HFFc6 (cell line): ENCODE measurements at places on chromosomes 3 and 15. TPM values are rescaled to one million over a fixed set of nuclear protein-coding genes. Genes with fewer than 3 reads are reported as not detected.

DNA sequence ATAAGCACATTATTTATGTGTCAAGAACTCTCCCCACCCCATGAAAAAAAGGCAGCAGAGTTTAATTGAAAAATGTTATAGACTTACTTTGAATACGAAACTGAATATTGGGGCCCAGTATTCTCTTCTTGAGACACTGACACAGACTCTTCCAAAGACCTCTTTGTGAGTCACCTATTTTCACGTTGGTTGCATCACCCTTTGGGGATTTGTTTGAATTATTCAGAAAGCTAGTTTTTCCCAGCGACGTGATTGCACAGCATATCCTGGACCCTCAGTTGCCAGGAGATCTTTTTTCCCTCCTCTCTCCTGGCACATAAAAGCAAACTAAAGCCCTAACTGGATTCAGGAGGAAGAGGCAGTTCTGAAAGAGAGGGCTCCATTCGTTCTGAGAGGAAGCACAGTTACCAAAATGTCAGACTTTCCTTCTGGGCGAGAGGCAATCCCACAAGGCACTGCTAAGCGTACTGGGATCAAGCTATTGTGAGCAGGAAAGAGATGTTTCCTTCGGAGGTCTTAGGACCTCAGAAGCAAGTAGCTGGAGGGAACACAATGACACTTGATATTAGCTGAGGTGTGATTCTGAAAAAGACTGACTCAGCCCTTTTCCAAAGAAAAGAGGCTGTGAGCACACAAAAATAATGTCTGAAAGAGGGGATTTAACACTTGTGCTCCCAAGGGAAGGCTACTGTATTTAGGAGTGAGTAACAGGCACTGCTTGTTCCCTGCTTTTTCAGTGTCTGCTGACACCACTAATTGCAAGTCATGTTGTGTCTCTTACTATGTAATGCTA is 65.8 kb upstream of the CADPS start:
- DNase-seq: no peak

The SKIL gene
- total RNA-seq: 48.8 to 61.3 TPM (median 50.3 TPM) in 3 replicates

The P3H2 gene
- 40.5 to 42.8 TPM (median 42.3 TPM) in 3 replicates for total RNA-seq

The XCR1 gene
- total RNA-seq: not detected in 3 replicates

The CADPS gene
- total RNA-seq: not detected in 2 replicates

DNA sequence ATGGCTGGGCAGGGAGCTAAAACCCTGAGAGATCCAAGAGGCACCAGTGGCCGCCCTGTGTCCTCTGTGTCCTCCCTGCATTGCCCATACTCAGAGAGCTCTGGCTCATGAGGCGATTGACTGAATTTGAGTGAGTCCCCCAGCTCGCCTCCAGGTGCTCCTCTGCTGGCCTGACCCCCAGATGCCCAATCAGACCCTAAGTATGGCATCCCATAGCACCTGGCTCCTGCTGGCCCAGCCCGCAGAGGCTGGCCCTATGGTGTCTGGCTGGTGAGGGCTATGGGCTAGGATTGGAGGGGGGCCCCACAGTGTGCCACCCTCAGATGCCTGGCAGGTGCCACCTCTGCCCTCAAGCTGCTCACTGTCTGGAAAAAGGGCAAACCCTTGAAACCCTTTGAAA is 1.6 kb upstream of the TKT start:
- DNase-seq: no peak

The SPRED1 gene
- total RNA-seq: 36.4 to 41.9 TPM (median 37.7 TPM) in 3 replicates

DNA sequence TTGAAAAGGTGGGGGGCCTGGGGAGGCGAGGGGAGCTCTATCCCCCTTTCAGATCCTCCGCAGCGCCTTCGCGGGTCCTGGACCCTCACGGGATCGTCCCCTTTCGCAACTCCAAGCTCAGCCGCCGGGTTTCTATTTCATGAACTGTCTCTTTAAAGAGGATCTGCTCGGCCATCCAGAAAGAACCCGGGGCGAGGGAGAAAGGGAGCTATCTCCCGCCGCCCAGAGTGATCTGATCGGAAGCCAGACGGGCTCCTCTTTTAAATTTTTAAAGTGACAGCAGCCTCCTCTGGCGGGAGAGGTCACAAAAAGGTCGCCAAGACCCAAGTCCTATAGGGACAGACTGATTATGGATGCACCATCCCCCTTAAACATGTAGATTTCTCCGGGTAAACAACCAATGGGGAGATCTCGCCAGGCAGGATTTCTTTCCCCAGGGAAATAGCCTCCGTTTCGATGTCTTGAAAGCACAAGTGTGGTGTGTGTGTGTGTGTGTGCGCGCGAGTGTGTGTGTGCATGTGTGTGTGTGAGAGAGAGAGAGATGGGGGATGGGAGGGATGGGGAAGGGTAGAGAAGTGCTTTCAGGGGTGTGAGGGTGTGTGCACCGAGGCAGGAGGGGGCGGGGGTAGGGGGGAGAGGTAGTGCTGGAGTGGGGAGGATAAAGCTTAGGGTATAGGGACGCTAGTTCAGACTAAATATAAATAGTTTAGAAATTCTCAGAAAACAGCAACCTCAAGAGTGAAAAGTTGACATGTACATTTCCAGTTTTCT is 516.1 kb downstream of the MECOM start:
- peak; percentile 47 for DNase-seq

The GPR171 gene
- not detected in 2 replicates for total RNA-seq

DNA sequence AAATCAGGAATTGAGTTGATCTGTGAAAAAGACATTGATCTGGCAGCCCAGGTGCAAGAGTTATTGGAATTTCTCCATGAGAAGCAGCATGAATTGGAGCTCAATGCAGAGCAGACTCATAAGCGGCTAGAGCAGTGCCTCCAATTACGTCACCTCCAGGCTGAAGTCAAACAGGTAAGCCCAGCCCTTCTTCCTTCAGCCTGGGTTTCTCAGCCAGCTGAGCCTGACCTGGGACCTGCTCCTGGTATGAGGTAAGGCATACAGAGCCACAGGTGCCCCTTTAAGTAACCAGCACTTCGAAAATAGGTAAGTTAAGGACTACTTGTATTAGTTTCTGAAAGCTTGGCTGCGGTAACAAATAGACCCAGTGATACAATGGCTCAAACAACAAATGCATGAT is 307.4 kb upstream of the UMPS start:
- DNase-seq: no peak

The ZBED2 gene
- 0.16 to 0.28 TPM (median 0.21 TPM) in 3 replicates for total RNA-seq

The DUSP7 gene
- 31.9 to 43.3 TPM (median 39.0 TPM) in 3 replicates for total RNA-seq

DNA sequence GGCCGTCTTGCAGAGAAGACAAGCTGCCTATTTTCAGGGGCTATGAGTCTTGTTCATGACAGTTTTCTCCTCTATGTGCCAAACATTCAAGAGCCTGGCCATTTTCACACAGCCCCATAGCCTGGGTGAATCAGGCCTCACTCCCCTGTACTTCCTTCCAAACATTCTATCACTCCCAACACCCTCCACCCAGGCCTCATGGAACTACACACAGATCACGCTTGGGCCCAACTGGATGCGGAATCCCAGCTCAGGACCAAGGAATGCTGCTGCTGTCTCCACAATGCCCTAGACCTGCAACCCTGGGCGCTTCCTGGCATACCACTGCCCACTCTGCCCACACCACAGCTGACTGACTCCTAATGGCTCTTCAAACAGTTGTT is 39.4 kb upstream of the PCSK6 start:
- no peak for DNase-seq

DNA sequence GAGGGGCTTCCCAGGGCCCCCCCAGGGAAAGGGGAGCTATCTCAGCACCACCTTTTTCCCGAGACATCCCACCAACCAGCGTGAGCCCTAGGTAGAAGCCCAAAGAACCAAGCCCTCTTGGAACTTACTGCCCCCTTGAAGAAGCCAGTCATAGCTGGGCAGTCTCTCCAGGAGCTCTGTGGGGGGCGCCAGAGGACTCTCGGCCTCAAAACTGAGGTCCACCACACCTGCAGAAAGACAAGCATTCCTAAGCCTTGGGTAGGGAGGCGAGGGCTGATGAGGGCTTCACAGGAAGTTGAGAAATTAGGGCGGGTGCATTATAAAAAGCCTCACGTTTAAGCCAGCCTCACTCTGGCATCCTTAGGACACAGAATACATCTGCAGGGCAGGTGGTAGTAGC is 9.0 kb downstream of the SSUH2 start:
- no peak for DNase-seq

DNA sequence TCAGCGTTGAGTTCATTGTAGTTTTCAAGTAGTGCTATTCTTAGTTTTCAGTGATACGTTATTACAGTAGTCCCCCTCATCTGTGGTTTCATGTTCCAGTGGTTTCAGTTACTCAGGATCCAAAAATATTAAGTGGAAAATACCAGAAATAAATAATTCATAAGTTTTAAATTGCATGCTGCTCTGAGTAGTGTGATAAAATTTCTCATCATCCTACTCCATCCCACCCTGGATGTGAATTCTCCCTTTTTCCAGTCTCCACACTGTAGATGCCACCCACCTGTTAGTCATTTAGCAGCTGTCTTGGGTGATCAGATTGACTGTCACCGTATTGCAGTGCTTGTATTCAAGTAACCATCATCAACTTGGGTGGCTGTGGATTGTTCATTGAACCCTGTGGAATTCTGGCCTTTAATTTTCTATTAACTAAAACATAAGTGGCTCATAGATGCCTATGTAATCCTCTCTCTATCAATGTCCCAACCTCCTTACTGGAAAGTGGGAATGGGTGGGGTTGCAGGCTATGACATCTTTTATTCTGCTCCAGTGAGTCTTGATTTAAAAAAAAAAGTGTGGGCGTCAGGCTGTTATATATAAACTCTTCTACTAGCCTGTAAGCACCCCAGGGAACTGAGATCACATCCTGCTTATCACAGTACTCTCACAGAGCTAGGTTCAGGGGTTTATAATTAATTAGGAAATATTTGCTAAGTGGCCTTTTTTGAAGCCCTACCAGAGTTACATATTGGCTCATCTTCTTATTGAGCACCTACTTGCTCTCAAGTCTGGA is 97.5 kb downstream of the CFAP20DC start:
- DNase-seq: no peak

The GP5 gene
- total RNA-seq: 0.05 TPM in 1 of 3 replicates, not detected in the others

DNA sequence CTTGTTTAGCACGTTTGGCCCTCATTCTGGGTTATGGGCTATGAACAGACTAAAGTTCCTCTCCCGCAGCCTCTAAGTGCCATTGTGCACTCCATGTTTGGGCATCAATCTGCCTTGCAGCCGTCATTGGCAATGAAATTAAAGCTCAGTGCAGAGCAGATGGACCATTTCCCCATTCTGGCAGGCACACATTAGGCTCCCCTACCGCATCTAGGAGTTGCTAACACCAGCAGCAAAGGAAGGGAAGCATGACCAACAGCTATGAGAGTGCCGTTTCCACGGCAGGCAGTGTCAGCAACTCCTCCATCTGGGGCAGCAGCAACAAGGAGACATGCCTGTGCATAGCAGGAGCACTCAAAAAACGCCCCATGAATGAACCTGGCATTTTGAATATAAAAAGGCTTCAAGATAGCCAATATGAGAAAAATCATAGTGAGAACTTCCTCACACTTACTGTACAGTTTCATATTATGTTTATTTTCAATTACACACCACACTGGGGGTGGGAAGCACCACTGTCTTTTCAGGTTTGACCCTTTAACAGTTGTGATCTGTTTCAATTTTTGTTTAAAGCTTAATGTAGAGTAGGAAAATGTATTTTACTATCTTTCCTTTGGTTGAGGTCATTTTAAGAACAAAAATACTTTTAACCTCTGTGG is 218.7 kb downstream of the KCNMB2 start:
- no peak for DNase-seq

The PRR20G gene
- not detected in 3 replicates for total RNA-seq

DNA sequence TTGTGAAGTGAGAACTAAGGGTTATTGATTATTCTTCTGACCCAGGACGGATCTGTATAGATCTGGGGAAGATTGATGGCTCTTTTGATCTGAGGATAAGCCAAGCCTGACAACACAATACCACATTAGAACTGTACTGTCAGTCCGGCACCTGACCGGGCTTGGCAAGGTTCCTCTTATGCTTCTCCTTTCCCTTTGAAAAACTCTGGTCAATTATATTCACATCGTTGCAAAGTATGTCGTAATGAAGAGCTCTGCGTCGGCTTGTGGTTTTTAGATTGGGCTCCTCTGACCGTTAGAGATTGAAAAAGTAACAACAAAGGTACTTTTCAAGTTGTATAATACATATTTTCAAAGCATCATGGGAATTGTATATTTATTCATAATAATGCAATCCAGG is 389.8 kb downstream of the NR2F2 start:
- DNase-seq: no peak

The MGLL gene
- 112 to 140 TPM (median 131 TPM) in 3 replicates for total RNA-seq

The IGF2BP2 gene
- total RNA-seq: 100 to 108 TPM (median 101 TPM) in 3 replicates

The RPP25 gene
- total RNA-seq: 0.78 and 1.5 TPM in 2 replicates

- peak; percentile 19 for DNase-seq
Measured at GRCh38 chr3:183924956-183925355, 40.3 kb upstream of the PARL start.

GRCh38 chr3:126348308-126348920 is 8.8 kb downstream of the KLF15 start:
- DNase-seq: no peak

GRCh38 chr3:152203652-152204051 is 65.1 kb upstream of the MBNL1 start:
- no peak for DNase-seq

The AGTR1 gene
- 0.14 TPM in 1 of 3 replicates, not detected in the others for total RNA-seq

GRCh38 chr15:92161039-92161670 is 232.5 kb upstream of the ST8SIA2 start:
- no peak for DNase-seq

The ALPK3 gene
- total RNA-seq: 0.06 to 0.18 TPM (median 0.10 TPM) in 3 replicates

The MUSTN1 gene
- not detected in 3 replicates for total RNA-seq

DNA sequence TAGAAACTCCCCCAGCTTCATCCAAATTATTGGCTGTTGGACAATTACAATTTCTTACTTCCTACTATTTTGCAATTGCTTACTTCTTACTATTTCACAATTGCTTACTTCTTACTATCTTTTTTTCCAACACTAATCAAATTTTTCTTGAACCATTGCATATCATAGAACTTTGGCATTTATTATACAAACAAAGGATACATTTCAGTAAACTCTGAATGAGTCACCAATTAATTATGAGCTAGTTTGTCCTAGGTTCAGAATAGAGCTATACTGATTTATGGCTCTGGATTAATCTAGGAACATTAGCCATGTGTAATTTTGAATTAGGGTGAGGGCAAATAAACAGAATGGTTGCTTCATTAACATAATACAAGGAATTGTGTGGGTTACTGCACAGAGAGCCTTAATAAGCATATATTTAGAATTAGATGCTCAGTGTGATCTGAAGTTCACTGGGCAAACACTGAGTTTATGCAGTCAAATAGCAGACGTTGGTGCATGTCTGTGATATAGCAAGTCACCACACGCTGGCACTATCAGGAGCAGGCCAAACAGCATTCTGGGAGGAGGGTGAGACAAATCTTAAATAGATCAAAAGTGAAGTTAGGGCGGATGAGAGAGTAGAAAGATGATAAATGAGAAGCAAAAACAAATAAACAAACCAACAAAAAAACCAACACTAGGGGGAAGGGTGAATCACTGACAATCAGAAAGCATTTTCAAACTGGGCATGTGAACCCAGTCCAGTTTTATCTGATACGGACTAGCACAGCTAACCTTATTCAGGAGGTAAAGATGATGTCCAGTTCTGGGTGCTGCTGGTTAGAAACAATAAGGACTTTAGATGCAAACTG is 21.5 kb downstream of the GABRR3 start:
- DNase-seq: peak; percentile 4

The MTFMT gene
- 16.3 to 18.0 TPM (median 17.3 TPM) in 3 replicates for total RNA-seq
